ENCODE measurements at places on chromosomes 3 and 15. TPM values are rescaled to one million over a fixed set of nuclear protein-coding genes. Genes with fewer than 3 reads are reported as not detected.
A peak's percentile ranks its signal among the peaks of the same experiment; 100 is the strongest.

DNA sequence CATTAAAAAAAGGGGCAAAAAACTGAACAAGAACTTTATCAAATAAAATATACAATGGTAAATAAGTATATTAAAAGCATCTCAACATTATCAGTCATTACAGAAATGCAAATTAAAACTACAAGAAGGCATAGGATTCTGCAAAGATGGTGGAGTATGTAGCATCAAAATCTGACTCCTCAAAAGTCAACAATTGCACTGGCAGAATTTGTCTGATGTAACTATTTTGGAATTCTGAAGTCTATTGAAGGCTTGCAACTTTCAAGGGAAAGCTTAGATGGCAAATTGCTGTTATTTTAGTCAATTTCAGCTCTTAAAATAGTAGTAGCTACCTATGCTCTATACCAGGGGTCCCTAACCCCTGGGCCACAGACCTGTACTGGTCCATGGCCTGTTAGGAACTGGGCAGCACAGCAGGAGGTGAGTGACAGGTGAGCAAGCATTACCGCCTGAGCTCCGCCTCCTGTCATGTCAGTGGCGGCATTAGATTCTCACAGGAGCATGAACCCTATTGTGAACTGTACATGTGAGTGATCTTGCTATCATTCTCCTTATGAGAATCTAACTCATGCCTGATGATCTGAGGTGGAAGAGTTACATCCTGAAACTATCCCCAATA, 107.6 kb downstream of the TGFBR2 start:
- DNase-seq = no peak

Gene CLDN18
- not detected for total RNA-seq

Gene CCNB2
- 132 TPM for total RNA-seq

DNA sequence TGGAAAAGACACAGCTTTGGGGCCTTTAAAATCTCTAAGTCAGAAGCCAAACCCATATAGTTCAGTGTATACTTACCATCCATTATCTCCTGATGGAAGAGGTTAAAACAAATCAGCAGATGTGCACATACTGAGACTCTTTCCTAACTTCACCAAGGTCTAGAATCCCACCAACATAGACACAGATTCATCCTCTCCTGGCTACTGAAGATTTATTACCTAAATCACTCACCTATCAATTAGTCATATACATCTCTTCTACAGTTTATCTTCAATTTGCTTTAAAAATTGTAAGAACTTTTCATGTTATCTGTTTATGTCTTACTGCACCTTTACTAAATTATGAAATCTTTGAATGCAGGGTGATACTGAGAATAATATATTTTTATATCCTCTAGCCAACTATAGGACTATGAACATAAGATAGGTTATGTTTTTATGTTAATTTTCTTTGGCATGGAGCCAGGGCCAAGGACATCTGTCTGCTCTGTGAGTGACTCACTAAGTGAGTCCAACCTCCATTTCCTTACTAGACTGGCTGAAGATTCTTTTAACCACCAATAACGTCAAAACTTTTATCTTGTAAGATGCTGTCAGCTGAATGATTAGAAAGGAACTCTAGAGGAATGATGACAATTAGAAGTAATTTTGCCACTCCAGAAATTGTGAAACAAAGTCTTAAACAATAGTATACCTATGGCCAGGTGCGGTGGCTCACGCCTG, 397.6 kb downstream of the FOXP1 start:
- peak; percentile 22 for DNase-seq

DNA sequence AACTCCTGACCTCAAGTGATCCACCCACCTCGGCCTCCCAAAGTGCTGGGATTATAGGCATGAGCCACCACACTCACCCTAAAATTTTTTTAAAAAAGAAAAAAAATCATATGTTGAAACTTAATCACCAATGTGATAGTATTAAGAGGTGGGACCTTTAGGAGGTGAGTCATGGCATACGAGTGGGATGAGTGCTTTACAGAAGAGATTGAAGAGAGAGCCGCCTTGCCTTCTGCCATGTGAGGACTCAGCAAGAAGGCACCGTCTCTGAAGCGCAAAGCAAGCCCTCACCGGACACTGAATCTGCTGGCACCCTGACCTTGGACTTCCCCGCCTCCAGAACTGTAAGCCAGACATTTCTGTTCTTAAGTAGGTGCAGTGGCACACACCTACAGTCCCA, 5.5 kb downstream of the ARPIN start:
- DNase-seq = no peak

Gene TEX55
- not detected for total RNA-seq

- peak; percentile 54 for DNase-seq
Measured at GRCh38 chr3:45560281-45560971, 34.1 kb upstream of the LIMD1 start.

- peak; percentile 14 for DNase-seq
Measured at GRCh38 chr3:165159760-165160421, 36.3 kb downstream of the SLITRK3 start.

Gene SAMD7
- total RNA-seq = not detected

Gene NOX5
- total RNA-seq = 0.27 TPM

GRCh38 chr3:196120291-196120951, 38.5 kb upstream of the TFRC start:
- no peak for DNase-seq

GRCh38 chr3:63450634-63451363, 172.7 kb downstream of the SYNPR start:
- peak; percentile 19 for DNase-seq

- DNase-seq = no peak
Measured at GRCh38 chr3:4523710-4524698, 30.9 kb downstream of the ITPR1 start.

Gene KNG1
- not detected for total RNA-seq

Gene THSD4
- total RNA-seq = 13.3 TPM

DNA sequence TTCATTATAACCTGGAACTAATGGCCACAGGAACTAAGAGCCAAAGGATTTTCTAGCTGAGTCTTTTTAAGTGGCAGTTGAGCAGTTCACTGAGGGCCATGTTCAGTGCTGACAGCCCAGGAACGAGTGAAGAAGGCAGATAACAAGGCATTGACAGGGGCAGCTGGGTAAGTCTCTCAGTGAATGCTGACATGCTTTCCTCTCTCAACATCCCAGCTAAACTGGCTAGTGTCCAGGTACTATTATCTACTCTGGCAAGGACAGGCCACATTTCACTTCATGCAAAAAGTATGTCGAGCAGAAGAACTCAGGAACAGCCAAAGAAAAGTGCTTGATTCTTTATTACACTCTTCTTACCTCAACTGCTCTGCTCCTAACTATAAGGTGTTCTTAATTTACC, 515.9 kb downstream of the NLGN1 start:
- DNase-seq = no peak

- DNase-seq = peak; percentile 25
Measured at GRCh38 chr3:133384331-133385027, 15.4 kb upstream of the BFSP2 start.

GRCh38 chr3:36542186-36542585, 161.9 kb downstream of the STAC start:
- DNase-seq = no peak

DNA sequence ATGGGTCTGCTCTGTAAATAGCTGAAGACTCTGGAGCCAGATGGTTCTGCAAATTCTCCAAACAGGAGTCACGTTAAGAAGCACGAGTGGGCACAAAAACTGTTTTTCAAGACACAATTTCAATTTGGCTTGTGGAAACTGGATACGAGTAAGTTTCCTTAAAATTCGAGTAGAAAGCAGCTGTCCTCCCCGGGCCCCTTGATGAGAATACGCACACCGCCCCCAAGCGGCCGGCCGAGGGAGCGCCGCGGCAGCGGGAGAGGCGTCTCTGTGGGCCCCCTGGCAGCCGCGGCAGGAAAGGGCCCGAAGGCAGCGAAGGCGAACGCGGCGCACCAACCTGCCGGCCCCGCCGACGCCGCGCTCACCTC, 778 bp upstream of the THBS1 start:
- peak; percentile 95 for DNase-seq

Gene GASK1A
- total RNA-seq = 5.9 TPM

DNA sequence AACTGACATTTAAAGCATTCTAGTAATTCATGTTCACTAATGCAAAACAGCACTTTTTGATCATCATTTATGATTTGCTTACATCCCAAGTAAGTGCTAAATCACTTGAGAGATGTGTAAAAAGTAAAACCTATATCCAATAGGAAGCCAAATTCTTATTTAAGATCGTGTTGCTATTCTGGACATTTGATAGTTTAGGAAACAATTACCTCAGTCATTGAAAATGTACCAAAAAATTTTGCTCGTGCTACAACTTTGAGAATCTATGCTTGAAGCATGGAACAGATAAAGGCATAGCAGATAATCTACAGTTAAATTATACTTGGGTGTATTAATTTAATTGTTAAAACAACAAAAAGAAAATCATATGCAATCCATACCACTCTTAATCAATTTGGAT, 571.6 kb upstream of the NR2F2 start:
- no peak for DNase-seq

GRCh38 chr3:174159604-174160003, 699.5 kb upstream of the NAALADL2 start:
- no peak for DNase-seq

GRCh38 chr15:91872356-91873137, 19.0 kb downstream of the SLCO3A1 start:
- DNase-seq = no peak

Gene TYRO3
- total RNA-seq = not detected

DNA sequence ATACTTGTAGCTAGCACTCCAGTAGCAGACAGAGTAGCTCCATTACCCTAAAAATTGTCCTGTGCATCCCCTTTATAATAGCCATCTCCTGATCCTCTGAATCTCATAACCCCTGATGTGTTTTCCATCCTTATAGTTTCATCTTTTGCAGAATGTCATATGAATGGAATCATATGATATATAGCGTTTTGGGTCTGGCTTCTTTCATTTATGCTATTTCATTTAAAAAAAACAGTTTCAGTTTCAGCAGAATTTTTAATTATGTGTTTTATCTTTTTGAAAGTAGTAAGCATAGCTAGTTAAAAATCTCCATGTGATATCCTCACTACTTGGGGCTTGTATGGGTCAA, 132.7 kb downstream of the KLF13 start:
- no peak for DNase-seq

DNA sequence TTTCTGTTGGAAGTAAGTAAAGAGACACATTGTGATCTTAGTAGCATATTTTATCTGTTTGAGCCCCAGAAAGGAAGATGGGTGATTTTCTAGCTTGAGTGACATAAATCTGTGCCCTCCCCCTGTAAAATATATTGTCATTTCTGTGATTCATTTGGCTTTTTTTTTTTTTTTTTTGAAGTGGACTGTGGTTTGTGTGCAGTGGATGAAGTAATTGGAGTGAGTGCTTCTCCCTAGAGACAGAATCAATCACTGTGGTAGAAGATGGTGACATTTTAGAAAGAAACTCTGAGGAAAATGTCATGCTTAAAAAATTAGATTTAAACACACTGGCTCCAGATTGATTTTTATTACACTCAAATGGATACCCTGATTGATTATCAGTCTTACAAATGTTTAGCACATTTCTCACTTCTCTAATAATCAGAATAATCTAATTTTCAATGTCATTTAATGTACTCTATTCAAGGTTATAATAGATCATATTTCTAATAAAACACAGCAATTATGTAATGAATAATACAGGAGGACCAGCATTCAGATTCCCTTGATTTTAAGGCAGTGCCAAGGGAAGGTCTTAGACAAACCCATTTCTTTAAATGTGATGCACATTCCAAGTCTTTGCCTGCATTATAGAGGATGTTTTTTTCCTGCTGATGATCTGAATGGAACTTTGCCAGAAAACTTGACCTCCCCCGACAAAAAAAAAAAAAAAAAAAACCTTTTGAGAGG, 116.6 kb downstream of the TOP2B start:
- DNase-seq = no peak

GRCh38 chr3:31274326-31275024, 258.2 kb upstream of the STT3B start:
- no peak for DNase-seq

DNA sequence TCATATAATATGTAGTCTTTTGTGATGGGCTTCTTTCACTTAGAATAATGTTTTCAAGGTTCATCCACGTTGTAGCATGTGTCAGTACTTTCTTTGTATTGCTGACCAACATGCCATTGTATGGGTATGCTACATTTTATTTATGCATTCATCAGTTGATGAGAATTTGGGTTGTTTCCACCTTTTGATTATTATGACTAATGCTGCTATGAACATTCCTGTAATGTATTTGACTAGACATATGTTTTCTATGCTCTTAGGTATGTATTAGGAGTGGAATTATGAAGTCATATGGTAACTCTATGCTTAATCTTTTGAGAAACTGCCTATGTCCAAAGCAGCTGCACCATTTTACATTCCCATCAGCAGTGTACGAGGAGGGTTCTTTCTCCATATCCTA, 3.2 kb upstream of the PODXL2 start:
- DNase-seq = no peak

Gene EPHA3
- 4.6 TPM for total RNA-seq

Gene SLC30A4
- 17.7 TPM for total RNA-seq

DNA sequence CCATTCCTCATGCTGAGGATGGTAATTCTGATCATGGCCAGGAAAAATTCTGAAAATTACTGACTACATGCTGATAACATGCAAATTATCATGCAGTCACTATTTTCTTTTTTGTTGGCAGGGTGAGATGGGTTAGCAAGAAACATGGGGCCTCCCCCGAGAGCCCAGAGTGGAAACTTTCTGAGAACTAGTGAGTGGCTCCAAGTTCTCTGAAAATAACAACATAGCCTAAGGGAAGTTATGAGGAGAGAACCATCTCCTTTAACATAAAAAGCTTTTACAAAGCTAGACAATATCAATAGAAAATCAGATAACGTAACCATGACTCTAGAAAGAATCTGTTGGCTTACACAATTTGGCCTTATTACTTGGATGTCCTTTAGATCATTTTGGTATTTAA, 254.2 kb downstream of the PLOD2 start:
- no peak for DNase-seq

DNA sequence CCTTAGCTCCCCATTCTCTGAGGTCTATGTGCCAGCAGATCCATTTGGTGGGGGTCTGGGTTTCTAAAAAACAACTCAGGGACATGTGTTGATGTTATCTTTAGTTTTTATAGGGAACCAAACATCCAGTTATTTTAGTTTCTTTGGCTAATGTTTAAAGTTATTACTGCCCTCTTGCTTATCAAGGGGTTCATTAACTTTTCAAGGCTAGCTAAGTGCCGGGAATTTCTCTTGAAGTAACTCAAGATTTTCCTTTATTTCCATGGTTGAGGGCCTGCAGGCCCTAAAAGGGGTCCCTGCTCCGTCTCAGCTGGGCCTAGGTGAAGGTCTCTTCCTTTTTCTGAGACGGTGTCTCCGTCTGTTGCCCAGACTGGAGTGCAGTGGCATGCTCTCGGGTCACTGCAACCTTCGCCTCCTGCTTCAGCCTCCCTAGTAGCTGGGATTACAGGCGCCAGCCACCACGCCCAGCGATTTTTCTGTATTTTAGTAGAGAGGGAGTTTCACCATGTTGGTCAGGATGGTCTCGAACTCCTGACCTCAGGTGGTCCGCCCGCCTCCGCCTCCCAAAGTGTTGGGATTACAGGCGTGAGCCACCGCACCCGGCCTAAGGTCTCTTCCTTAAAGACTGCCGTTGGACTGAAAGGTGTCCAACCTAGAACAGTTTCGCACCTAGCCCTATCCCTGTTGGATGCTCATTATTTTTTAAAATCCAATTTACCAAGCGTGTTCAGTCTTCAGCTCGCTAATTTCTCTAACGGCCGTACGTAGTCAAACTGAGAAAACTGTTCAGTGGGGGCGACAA, 1.3 kb upstream of the OXSR1 start:
- peak; percentile 36 for DNase-seq

All from transverse colon (tissue), 4 donors.